ENCODE measurements at places on chromosomes 7 and 10. TPM values are rescaled to one million over a fixed set of nuclear protein-coding genes. Genes with fewer than 3 reads are reported as not detected.

- DNase-seq, result no peak
These were observed 215.2 kb upstream of the MKLN1 start for GRCh38 chr7:131112431-131112830.

Gene TBX20
- not detected for total RNA-seq

GRCh38 chr10:127899766-127900387 is 7.0 kb upstream of the PTPRE start:
- DNase-seq, result no peak

- DNase-seq, result no peak
These were observed 117.0 kb upstream of the ARID5B start for GRCh38 chr10:61784354-61785133.

- DNase-seq, result no peak
These were observed 144.4 kb downstream of the MAPK8 start for GRCh38 chr10:48450741-48451466.

Gene COL13A1
- total RNA-seq, result 11.4 TPM

GRCh38 chr7:39623732-39624441 is 515 bp downstream of the RALA start:
- DNase-seq, result no peak
